Activated CD4-positive, alpha-beta T cell treated with anti-CD3 and anti-CD28 coated beads for 36 hours (primary cell): ENCODE measurements at places on chromosomes 11 and 22.

GRCh38 chr11:119688356-119688755, 40.6 kb downstream of the NECTIN1 start:
- DNase-seq: no peak

DNA sequence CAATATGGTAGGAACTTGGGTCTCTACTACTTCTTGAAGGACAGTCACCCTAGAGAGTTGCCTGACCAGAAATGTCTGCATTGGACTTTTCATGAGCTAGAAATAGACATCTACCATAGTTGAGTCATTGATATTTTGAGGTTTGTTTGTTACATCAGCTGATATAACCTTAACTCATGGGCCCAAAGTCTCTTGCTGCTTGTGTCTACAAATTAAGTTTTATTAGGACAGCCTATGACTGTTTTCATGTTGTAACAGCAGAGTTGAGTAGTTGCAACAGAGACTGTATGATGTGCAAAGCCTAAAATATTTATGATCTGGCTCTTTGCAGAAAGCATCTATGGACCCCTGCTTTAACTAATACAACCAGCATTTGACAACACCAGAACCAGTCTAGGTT, 155.3 kb downstream of the MIAT start:
- DNase-seq: no peak

- DNase-seq: no peak
Measured at GRCh38 chr22:44956840-44957767, 52.7 kb downstream of the PHF21B start.

GRCh38 chr11:95565724-95566141, 223.8 kb downstream of the FAM76B start:
- DNase-seq: no peak

DNA sequence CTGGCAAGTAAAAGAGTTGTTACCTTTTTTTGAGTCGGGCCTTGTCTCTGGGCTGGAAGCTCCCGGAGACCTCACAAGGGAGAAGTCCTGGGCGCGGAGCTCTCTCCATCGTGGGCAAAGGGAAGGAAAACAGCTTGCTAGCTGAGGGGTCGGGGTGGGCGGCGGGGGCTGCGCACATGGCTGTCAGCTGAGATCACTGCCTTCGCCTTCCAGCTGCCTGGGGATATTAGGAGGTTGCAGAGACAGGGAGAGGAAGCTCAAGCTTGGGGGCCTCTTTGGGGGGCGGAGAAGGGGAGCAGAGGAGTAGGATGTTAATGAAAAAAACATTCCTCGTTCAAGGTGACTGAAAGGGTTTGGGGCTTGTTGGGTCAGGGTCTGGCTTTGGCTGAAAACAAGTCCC, 49.2 kb upstream of the ALX4 start:
- no peak for DNase-seq

- no peak for DNase-seq
Measured at GRCh38 chr22:20610243-20610686, 102.9 kb downstream of the MED15 start.
